ENCODE measurements at places on chromosomes 6 and 20.
A peak's percentile ranks its signal among the peaks of the same experiment; 100 is the strongest.

DNA sequence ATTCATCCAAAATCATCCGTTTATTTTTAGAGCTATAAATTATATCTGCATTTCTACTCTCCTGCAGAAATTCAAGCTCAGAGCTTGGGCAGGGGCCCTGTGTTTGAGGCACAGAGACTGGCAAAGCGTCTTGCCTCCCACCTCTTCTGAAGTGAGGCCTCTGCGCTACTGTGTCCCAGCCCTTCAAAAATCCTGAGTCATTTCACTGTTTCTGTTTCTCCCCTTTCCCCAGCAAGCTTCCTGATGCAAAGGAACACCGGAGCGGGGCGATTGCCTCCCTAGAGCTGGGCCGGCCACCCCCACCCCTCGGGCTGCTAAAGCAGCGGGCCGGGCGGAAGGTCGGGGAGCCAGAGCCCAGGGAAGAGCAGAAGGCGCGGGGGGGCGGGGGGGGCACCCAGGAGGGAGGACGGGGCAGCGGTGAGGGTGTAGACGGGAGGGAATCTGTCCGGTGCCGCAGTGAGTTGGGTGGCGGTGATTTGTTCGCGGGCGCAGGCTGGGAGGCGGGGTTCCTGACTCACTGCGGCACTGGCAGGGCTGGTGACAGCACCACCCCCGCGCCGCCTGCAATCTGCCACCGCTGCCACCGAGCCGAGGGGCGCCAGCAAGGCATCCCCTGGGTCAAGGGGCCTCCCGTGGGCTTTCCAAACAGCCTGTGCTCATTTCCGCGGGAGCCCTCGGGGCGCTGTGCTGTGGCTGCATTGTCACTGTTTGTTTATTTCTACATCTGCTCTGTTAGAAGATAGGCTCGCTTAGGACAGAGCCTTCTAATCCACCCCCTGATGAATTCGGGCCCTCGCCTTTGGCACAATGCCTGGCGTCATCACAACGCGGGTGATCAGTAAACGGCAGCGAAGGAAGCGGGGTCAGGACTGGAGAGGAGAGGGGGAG lies 46.5 kb upstream of the SNAP25 start:
- DNase-seq = peak; percentile 24

DNA sequence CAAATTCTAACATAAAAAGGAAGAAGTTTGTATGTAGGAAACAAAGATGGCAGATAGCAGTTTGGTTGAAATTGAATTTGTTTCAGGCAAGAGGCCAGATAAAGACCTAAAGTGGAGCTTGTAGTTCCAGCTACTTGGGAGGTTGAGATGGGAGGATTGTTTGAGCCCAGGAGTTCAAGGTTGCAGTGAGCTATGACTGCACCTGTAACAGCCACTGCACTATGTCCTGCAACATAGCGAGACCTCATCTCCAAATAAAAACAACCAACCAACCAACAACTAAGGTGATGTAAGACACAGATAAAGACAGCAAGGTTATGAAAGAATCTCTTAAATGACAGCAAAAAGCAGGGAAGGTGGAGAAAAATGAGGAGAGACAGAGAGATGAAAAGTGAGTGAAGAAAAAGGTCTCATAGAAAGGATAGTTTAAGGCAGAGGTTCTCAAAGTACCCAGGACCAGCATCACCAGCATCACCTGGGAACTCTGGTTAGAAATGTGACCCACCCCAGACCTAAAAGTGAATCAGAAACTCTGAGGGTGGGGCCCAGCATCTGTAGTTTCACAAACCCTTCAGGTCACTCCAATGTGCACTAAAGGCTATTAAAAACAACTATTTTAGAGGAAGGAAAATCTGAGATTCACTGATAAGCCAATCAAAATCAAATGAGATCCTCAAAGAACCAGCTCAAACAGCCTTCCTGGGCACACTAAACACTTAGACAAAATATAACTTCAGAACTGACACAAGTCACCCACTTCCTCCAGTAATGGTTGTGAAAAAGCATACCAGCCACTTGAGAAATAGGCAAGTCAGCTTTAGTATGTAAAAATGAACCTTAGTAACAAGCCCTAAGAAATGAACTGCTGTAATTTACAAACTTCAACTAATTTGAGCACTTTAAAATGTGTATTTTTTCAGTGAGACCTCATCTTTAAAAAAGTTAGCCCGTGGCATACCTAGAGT lies 57.6 kb downstream of the FAM184A start:
- no peak for DNase-seq

GRCh38 chr6:57257911-57258541 lies 35.9 kb upstream of the RAB23 start:
- DNase-seq = no peak

DNA sequence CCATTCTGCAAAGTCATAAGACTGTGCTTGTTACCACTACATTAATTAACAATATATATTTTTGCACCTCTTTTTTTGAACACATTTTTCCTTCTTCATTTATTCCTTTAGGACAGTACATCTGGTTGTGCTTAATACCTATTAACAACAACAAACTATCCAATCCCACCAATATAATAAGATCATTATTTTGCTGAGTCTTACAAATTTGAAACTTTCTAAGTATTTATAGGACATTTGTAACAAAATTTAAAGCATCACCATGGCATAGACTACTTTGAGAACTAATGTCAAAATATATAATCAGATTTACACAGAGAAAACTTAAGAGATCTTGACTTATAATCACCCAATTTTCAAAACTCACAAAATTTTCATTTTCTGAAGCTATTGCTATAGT lies 47.9 kb downstream of the FILIP1 start:
- DNase-seq = no peak

DNA sequence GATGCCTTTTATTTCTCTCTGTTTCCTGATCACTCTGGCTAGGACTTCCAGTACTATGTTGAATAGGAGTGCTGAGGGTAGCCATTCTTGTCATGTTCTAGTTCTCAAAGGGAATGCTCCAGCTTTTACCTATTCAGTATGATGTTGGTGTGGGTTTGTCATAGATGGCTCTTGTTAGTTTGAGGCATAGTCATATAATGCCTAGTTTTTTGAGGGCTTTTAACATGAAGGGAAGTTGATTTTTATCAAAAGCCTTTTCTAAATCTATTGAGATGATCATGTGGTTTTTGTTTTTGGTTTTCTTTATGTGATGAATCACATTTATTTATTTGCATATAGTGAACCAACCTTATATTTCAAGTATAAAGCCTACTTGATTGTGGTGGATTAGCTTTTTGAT lies 55.6 kb downstream of the KLHL32 start:
- DNase-seq = no peak

GRCh38 chr6:16511723-16512489 lies 249.4 kb downstream of the ATXN1 start:
- no peak for DNase-seq

Measured in GM13976 (cell line).